ENCODE measurements at places on chromosomes 6 and 20.

- H3K36me3 ChIP-seq: no peaks in the 10 kb centered on the region
- no peak overlapping the region for H3K27ac ChIP-seq
- H3K27me3 ChIP-seq: no peaks in the 10 kb centered on the region
- no peak for DNase-seq
Measured at GRCh38 chr6:162712694-162713093, 14.9 kb downstream of the PRKN start.

- no peak for DNase-seq
- H3K36me3 ChIP-seq: no peaks in the 10 kb centered on the region
- H3K4me1 ChIP-seq: no peaks in the 10 kb centered on the region
Measured at GRCh38 chr6:28996844-28997510, 8.1 kb downstream of the ZNF311 start.

DNA sequence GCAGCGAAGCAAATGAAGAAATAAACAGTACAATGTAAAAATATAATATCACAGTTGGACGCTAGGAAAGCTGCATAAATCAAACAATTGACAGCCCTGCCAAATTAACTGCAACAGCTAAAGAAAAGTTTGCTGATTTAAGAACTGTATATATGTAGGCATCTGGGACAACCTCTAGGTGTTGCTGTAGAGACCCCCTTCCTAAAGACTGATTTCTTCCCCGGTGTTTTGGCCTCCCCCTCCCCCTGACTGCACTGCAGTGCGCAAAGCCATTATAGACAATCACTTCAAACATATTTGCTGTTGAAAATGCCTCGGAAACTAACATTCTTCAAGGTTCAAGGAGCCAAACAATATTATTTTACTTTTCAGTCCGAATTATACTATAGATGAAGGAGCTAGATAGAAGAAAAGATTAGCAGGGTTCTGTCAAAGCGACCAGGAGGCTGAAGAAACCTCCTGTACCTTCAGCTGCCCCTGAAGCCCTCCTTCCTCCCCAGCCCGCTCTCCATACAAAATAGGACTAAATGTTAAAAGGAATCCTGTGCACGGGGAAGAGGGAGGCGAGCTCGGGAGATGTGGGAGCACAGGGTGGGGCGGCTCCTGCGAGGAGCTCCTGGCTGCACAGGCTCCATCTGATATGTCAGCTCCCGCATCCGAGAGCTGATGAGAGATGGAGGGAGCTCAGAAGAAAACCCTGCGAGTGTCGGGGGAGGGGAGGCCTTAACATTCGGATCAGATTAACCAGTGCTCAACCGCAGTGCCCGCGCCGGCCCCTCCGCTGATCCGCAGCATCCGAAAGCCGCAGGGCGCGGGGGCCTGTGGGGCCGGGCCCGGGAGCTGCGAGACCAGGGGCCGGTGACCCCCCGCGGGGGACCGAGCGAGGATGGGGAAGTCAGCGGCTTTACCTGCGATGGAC lies 822 bp downstream of the ELOVL4 start:
- H3K36me3 ChIP-seq: no peaks in the 10 kb centered on the region
- H3K27ac ChIP-seq: no peak overlapping the region
- DNase-seq: no peak
- H3K4me3 ChIP-seq: peak overlapping the region; percentile 45
- peaks cover 10% of the 10 kb centered on the region for H3K4me1 ChIP-seq
- H3K27me3 ChIP-seq: no peaks in the 10 kb centered on the region

DNA sequence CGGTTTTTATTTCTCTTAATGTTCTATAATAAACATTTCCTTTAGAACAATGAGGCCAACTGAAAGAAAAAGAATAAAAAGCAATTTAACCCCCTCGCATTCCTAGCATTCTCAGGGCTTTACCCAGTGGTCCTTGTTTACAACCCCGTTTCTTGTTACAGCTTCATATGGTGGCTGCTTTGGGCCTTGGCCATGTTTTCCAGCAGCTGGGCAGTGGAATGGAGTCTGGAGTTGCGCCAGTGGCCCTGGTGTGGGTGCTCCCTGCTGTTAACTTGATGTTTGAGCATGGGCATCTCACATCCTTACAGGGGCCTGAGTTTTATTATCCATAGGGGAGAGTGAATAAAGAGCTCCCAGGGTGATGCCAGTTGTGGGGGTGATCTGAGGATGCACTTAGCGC lies 18.8 kb downstream of the EFCAB8 start:
- H3K27me3 ChIP-seq: no peaks in the 10 kb centered on the region
- no peak overlapping the region for H3K4me3 ChIP-seq
- no peak overlapping the region for H3K27ac ChIP-seq

- H3K4me1 ChIP-seq: peaks cover 8% of the 10 kb centered on the region
- no peak overlapping the region for H3K27ac ChIP-seq
- no peak overlapping the region for H3K4me3 ChIP-seq
- no peaks in the 10 kb centered on the region for H3K36me3 ChIP-seq
- DNase-seq: no peak
Measured at GRCh38 chr6:44189257-44189656, 27.5 kb upstream of the MYMX start.

- H3K4me3 ChIP-seq: no peak overlapping the region
- no peak for DNase-seq
- no peaks in the 10 kb centered on the region for H3K36me3 ChIP-seq
- H3K27me3 ChIP-seq: no peaks in the 10 kb centered on the region
Measured at GRCh38 chr6:39169448-39170344, 54.7 kb upstream of the SAYSD1 start.

DNA sequence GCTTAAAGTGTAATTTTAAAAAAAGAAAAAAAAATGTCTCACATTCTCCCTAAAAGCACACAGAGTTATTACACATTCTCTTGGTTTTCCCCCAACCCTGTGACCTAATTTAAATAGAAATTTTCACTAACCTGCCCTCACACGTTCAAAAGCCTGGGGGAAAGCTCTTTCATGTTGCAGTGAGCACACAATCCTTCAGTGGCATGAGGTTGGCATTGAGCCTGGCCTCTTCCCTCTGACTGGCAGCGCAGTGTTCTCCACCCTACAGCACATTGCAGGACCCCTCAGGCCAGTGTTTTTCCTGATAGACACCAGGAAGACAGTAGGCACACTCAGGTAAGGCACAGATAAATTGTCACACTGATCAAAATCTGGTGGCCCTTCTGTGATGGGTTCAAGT lies 34.1 kb downstream of the TNFRSF21 start:
- no peak overlapping the region for H3K4me3 ChIP-seq
- H3K4me1 ChIP-seq: no peaks in the 10 kb centered on the region
- no peak overlapping the region for H3K27ac ChIP-seq
- H3K36me3 ChIP-seq: no peaks in the 10 kb centered on the region

DNA sequence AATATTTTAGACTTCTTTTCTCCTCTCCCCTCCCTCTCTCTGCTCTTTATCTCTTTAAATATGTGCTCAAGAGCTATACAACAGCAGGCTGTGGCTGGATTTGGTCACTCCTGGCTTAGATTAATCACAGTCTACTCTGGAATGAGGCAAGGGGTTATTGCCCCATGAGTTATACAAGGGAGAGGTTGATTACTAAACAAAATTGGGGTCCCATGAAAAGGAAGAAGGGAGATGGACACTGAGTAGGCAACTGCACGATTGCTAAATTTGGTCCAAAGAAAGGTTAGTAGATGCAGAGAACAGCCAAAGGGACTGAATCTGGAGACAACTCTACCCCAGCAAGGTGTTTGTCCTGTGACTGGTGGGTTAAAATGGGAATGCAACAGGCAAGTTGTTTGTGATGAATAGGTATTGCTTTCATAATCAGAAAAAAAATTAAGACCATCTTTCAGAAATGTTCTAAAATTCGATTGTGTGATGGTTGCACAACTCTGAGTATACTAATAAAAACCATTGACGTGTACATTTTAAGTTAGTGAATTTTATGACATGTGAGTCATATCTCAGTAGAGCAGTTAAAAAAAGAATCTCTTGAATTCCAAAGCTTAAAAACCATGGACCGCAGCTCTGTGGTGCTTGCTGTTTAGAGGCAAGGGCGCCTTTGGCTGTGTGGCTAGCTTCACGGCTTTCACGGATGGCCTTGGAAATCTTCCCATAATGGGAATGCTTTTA lies 57.1 kb downstream of the KIZ start:
- no peaks in the 10 kb centered on the region for H3K27me3 ChIP-seq
- no peak overlapping the region for H3K4me3 ChIP-seq
- DNase-seq: no peak
- H3K4me1 ChIP-seq: no peaks in the 10 kb centered on the region
- no peak overlapping the region for H3K27ac ChIP-seq

GRCh38 chr6:108029226-108029921 lies 45.2 kb downstream of the OSTM1 start:
- no peak overlapping the region for H3K27ac ChIP-seq
- DNase-seq: no peak
- no peaks in the 10 kb centered on the region for H3K4me1 ChIP-seq
- H3K36me3 ChIP-seq: no peaks in the 10 kb centered on the region
- H3K4me3 ChIP-seq: no peak overlapping the region

DNA sequence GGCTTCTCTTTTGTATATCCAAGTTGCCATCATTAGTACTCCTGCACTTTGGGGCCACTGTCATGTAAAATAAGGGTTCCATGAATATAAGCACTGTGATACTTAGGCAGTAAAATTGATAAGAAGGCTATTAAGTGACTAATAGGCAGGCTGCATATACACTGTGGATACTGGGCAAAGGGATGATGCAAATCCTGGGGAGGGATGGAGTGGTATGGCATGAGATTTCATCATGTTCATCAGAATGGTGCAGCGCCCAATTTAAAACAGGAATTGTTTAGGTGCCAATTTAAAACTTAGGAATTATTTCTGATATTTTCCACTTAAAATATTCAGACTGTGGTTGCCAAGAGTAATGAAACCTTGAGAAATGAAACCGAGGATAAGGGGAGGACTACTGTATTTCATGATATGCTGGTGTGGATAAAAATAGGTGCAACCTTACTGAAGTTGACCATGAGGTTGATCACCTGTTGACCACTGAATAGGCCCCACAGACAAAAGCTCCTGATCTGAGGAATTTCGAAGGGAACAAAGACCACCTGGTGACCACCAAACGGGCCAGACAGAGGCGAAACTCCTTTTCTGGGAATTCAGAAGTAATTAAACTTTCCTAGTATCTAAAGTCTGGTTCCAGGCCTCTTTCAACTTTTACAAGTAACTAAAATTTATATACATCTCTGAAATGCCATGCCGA lies 4.9 kb upstream of the TRIM39 start:
- H3K4me1 ChIP-seq: peaks cover 79% of the 10 kb centered on the region
- H3K36me3 ChIP-seq: no peaks in the 10 kb centered on the region
- H3K4me3 ChIP-seq: no peak overlapping the region
- no peak overlapping the region for H3K27ac ChIP-seq

DNA sequence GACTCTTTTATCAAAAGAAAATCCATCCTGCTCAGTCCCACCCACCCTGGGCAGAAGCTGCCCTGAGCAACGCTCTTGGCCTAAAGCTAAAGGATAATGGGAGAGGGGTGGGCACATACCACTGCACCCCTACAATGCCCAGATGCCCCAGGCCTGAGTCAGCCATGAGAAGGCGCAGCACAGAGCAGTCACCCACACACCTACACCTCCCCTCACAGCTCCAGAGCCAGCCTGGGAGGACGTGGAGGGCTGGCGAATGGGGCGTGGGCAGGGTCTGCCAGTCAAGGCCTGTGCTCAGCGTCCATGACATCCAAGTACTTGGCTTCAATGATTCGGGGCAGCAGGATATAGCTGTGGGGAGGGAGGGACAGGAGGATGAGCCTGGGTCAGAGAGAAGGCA lies 11.5 kb downstream of the SLC4A11 start:
- H3K27ac ChIP-seq: no peak overlapping the region
- H3K4me1 ChIP-seq: peaks cover 8% of the 10 kb centered on the region
- H3K36me3 ChIP-seq: no peaks in the 10 kb centered on the region
- no peak overlapping the region for H3K4me3 ChIP-seq
- DNase-seq: no peak

- no peaks in the 10 kb centered on the region for H3K36me3 ChIP-seq
- no peak overlapping the region for H3K4me3 ChIP-seq
Measured at GRCh38 chr20:879626-880025, 36.5 kb downstream of the ANGPT4 start.

DNA sequence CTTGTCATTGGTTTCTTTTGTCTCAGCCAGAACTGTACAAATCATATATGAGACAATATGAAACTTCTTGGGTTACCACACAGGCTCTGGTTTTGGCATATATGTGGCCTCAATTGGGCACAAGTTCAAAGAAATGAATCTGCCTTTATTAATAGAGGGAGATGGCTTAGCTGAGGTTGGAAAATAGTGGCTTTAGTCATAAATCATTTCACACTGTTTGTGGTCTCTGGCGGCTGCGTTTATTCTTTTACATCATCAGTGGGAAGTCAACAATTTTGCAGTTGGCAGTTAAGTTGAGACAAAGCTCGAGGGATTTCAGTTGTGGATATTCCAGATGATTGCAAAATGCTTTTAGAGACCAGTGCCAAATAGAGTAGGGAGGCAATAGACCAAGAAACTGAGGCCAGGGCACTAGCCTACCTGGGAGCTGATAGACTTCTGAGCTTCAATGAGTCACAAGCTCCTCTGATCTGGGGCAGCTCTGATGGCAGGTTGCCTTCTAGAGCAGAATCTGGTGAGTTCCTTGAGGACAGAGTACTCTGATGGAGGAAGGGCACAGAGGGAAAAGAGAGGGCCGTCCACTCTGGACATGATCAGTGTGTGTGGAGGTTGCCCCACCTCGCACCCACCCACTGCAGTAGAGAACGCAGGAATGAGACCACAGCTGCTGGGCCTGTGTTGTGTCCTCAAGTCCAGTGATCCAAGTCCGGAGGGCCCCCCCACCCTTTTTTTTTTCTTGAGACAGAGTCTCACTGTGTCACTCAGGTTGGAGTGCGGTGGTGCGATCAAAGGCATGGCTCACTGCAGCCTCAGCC lies 73.5 kb downstream of the ARMC2 start:
- H3K4me1 ChIP-seq: peaks cover 21% of the 10 kb centered on the region
- H3K4me3 ChIP-seq: no peak overlapping the region
- no peaks in the 10 kb centered on the region for H3K27me3 ChIP-seq

DNA sequence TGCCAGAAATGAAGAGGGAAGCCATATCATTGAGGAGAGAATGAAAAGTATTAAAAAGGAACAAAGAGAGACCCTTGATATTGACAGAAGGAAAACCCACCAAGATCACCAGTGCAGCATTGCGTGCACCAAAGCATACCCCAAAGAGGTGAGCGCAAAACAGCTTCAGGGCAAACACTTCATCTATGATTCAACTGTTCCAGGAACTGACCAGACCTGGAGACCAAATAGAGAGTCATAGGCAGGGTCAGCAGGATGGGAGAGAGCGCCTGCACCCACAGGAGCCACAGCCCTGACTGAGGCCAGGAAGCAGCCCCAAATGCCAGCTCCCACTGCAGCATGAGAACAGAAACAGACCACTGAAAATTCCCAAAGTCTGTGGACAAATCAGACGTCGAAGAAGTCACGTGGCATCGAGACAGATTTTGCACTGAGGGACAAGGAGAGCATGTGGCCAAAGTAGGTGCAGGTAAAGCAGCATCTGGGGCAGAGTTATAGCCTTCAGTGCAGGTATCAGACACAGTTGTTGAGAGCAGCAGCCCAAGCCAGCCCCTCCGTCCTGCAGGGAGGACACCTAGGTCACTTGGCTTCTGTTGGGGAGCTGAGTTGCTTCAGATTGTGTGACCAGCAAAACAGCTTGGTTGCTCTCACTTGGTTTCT lies 29.3 kb downstream of the CHRNA4 start:
- no peak overlapping the region for H3K4me3 ChIP-seq
- no peak overlapping the region for H3K27ac ChIP-seq
- no peaks in the 10 kb centered on the region for H3K4me1 ChIP-seq
- no peaks in the 10 kb centered on the region for H3K36me3 ChIP-seq
- no peak for DNase-seq
